IMR-90 (cell line): ENCODE measurements at places on chromosomes 13 and 19. TPM values are rescaled to one million over a fixed set of nuclear protein-coding genes. Genes with fewer than 3 reads are reported as not detected.

RFXANK gene
- total RNA-seq: 61.4 and 68.3 TPM in 2 replicates

HPN gene
- total RNA-seq: not detected in 2 replicates

EDNRB gene
- total RNA-seq: under 0.01 and 0.28 TPM in 2 replicates

ZNF761 gene
- 21.9 and 26.1 TPM in 2 replicates for total RNA-seq

URAD gene
- not detected in 2 replicates for total RNA-seq

SLC7A10 gene
- not detected in 2 replicates for total RNA-seq

LILRB1 gene
- not detected in 2 replicates for total RNA-seq

DHPS gene
- total RNA-seq: 73.3 and 82.8 TPM in 2 replicates

MYH14 gene
- total RNA-seq: not detected in 2 replicates

ZNF492 gene
- total RNA-seq: 1.3 and 1.4 TPM in 2 replicates

MUC16 gene
- total RNA-seq: not detected in 2 replicates

EID2 gene
- total RNA-seq: 5.7 and 6.9 TPM in 2 replicates

STARD13 gene
- total RNA-seq: 46.6 and 46.9 TPM in 2 replicates

DNA sequence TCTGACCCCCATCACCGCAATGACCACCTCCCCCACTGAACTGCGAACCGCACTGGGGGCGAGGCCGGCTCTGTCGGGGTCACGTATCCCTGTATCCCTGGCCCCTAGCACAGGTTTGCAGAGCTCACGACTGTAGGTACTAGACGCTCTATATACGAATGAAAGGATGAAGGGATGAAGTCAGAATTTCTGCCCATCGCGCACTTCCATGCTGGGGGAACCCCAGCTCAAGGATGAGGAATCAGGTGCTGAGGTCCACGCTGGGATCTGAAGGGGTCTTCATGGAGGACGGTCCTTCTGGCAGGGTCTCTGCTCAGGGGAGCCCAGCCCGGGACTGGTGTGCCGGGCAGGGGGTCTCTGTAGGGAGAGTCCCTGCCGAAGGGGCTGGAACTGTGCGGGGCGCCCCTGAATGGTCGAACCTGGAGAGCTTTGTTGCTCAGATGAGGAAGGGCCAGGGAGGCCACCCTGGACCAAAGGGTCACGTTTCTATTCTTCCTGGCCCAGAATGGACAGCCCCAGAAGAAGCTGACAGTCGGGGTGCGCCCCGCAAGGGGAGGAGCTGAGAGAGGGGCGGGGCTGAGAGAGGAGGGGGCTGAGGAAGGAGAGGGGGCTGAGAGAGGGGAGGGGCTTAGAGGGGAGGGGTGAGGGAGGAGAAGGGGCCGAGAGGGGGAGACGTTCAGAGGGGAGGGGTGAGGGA lies 37.9 kb upstream of the SEMA6B start:
- H3K4me3 ChIP-seq: no peak overlapping the region
- peaks cover 3% of the 10 kb centered on the region; the same call in 1 of the 2 replicates for H3K4me1 ChIP-seq
- H3K36me3 ChIP-seq: no peaks in the 10 kb centered on the region
- H3K27me3 ChIP-seq: peaks cover 31% of the 10 kb centered on the region
- no peak for DNase-seq

GRCh38 chr13:44497801-44498200 lies 78.3 kb downstream of the TSC22D1 start:
- H3K27ac ChIP-seq: no peak overlapping the region
- no peaks in the 10 kb centered on the region for H3K36me3 ChIP-seq
- no peaks in the 10 kb centered on the region; the same call in 1 of the 2 replicates for H3K4me1 ChIP-seq
- H3K4me3 ChIP-seq: no peak overlapping the region

DNA sequence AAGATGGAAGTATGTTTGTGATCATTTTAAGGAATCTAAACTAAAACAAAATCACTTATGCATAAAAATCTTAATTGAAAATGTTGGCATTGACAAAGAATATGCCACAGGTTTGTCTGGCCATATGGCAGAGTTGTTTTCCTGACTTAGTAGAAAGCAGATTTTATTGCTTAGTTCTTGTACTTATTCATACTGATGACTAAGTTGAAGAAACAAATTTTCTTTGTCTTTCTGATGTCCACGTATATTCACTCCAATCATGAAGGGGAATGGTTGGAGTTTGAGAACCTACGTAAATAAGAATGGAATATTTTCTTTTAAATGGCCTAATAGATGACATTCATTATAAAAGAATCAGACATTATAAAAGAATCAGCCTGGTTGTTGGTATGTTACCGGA lies 8.0 kb upstream of the GPC6 start:
- H3K4me1 ChIP-seq: no peaks in the 10 kb centered on the region; the same call in 1 of the 2 replicates
- no peaks in the 10 kb centered on the region for H3K27me3 ChIP-seq
- H3K36me3 ChIP-seq: no peaks in the 10 kb centered on the region
- H3K4me3 ChIP-seq: no peak overlapping the region
- no peak overlapping the region for H3K27ac ChIP-seq

DNA sequence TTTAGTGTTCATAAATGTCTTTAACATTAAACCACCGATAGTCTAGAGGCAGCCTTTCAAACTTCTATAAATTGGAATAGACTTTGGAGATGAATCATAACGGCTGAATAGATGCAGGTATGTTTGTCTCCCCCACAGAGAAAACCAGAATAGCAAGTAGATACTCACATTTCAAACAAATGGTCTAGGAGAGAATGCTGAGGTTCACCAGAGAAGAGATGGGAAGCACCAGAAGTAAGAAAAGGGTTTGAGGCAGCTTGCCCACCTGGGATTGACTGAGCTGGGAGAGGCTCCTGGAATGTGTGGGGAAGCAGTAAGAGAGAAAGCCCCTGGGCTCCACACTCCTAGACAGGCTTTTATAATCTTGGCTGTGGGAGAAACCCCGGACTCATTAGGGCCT lies 6.4 kb downstream of the IGFL3 start:
- H3K4me1 ChIP-seq: peaks cover 3% of the 10 kb centered on the region; the same call in 1 of the 2 replicates
- H3K27ac ChIP-seq: no peak overlapping the region
- no peak overlapping the region for H3K4me3 ChIP-seq
- H3K36me3 ChIP-seq: no peaks in the 10 kb centered on the region
- H3K27me3 ChIP-seq: peaks cover 42% of the 10 kb centered on the region

GRCh38 chr13:71596116-71596515 lies 270.9 kb downstream of the DACH1 start:
- H3K27me3 ChIP-seq: no peaks in the 10 kb centered on the region
- H3K4me3 ChIP-seq: no peak overlapping the region
- no peak for DNase-seq
- no peaks in the 10 kb centered on the region for H3K4me1 ChIP-seq
- H3K27ac ChIP-seq: no peak overlapping the region

DNA sequence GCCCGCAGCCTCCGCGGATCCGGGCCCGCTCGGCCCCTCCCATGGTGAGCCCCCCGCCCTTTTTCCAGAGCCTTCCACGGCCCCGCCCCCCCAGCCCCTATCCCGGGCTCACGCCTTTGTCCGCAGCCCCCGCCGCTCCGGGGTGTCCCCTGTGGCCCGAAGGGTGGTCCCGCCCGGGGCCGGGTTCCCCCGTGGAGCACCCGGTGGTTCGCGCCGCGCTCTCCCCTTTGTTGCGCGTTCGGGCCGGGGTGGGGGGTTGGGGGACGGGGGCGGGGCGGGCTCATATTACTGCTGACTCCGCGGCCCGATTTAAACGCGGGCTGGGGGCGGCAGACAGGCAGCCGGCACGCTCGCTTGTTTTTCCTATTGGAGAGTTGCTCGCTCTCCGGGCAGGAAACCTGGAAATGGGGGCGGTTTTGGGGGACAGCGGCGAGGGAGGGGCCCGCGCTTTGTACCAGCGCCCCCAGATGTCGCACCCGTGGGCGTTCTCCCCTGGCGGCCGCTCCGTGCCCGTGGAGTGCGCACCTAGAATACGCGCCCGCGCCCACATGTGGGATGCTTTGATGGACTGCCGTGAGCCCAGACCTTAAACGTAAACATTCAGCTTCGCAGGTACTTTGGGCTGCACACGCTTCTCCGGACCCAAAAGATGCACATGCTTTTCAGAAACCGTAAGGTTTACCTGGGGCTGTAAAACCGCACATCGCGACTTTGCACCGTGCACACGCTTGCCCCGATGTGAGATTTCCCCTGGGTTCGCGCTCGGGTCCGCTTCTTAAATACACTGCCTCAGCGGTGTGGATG lies 699 bp downstream of the PTOV1 start:
- no peaks in the 10 kb centered on the region for H3K27me3 ChIP-seq
- H3K27ac ChIP-seq: peak overlapping the region; percentile 94
- H3K4me1 ChIP-seq: peaks cover 16% of the 10 kb centered on the region
- peaks cover 25% of the 10 kb centered on the region for H3K36me3 ChIP-seq

DNA sequence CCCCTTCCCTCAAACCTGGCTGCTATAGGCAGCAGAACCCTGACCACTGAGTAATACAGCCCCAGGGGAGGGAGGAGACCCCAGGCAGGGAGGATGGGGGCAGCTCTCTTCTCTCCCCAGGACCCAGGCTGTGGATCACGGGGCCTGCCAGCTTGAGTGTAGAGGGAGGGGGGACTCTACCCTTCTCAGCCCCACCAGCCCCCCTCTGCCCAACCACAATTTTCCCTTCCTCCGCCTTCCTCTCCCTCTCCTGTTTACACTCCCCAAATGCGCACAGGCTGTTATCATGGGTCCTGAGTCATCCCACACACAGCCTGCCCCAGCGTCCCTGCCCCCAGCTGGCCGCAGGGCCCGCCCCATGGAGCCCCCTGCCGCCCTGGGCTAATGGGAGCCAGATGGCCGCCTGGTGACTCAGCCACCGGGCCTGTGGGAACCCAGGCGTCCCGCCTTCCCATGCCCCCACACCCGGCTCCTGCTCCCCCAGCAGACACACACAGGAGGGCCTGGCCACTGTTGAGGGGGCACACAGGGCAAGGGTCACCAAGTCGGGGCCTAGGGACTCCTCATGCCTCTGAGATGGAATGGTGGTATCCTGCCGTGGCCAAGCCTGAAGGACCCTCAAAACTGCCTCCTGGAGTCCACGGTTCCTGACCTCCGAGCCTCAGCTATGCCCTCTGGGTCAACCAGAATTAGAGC lies 13.6 kb downstream of the CCDC97 start:
- H3K36me3 ChIP-seq: peaks cover 37% of the 10 kb centered on the region
- H3K4me3 ChIP-seq: no peak overlapping the region
- H3K4me1 ChIP-seq: peaks cover 58% of the 10 kb centered on the region
- no peaks in the 10 kb centered on the region for H3K27me3 ChIP-seq

DNA sequence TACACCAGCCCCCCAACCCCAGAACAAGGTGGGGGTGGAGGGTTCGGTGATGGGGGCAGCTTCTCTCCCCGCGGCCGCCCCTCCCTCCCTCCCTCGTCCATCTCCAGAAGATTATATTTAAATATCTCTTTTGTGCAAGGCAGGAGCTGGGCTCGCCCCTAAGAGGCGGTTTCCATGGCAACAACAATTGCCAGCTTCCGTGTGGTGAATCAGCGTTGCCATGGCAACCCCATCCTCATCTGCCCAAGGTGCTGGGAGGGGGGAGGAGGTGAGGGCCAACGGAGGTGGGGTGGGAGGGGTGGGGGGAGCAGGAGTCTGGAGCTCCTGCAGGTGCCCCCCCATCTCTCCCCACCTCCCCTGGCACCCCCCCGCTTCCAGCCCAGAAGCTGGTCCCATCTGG lies 46.4 kb downstream of the CELF5 start:
- 0 out of 2 replicates have a peak, but pooled peaks cover 2% of the 10 kb centered on the region for H3K4me1 ChIP-seq
- no peaks in the 10 kb centered on the region for H3K36me3 ChIP-seq
- DNase-seq: peak; percentile 45
- H3K4me3 ChIP-seq: no peak overlapping the region
- H3K27me3 ChIP-seq: peaks cover 67% of the 10 kb centered on the region
- H3K27ac ChIP-seq: no peak overlapping the region

DNA sequence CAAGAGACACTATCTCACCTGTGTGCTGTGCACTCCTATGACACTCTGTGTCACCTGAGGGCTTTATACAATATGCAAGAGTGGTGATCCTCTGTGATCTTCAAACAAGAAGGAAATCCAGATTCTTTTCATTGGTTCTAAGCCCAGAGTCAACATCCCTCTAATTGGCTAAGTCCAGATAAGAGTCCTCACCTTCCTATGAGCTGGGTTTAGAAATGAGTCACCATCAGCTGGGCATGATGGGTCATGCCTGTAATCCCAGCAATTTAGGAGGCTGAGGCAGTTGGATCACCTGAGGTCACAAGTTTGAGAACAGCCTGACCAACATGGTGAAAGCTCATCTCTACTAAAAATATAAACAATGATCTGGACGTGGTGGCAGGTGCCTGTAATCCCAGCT lies 144.4 kb downstream of the ZNF675 start:
- H3K4me1 ChIP-seq: no peaks in the 10 kb centered on the region
- no peaks in the 10 kb centered on the region for H3K27me3 ChIP-seq
